Stimulated activated CD4-positive, alpha-beta T cell treated with anti-CD3 and anti-CD28 coated beads, Interleukin-1b, Interleukin-23, amount 100 ng/mL, for 1 hour (primary cell): ENCODE measurements at places on chromosomes 3 and 15.

GRCh38 chr15:63476229-63476632 is 28.2 kb upstream of the USP3 start:
- no peak for DNase-seq

DNA sequence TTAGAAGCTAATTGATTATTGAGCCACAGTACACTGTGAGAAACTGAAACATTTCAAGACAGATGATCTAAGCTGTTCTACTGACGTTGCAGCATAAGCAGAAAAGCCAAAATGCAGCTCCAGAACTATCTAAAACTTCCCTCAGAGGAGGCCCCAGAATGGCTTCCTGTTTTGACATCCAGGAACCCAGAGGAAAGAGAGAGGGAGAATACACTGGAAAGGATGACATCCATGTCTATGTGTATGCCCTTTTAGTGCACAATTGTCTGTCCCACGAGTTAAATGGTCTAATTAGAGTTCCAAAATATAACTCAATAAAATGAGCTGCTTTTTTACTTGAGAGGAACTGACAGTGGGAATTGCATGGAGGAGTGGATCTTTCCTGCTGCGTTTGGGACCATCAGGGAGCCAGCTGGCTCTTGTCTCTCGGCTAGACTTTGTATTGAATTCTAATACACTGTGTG is 688.1 kb downstream of the ZNF385D start:
- no peak for DNase-seq

DNA sequence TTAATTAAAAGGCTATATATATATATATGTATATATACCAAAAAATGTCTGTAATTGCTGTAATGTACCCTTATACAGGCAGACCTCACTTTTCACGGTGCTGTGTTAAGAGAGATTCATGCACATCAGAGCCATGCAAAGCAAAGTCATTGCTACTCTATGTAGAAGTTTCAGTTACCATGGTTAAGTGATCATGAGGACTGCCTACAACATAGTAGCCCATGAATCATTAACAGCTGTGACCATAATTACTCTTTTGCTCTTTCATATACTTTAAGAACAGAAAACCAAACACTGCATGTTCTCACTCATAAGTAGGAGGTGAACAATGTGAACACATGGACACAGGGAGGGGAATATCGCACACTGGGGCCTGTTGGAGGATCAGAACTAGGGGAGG is 225.3 kb upstream of the EPHA3 start:
- no peak for DNase-seq

GRCh38 chr3:133167340-133168024 is 129.3 kb downstream of the TMEM108 start:
- no peak for DNase-seq

GRCh38 chr3:175233957-175234940 is 375.1 kb downstream of the NAALADL2 start:
- no peak for DNase-seq

DNA sequence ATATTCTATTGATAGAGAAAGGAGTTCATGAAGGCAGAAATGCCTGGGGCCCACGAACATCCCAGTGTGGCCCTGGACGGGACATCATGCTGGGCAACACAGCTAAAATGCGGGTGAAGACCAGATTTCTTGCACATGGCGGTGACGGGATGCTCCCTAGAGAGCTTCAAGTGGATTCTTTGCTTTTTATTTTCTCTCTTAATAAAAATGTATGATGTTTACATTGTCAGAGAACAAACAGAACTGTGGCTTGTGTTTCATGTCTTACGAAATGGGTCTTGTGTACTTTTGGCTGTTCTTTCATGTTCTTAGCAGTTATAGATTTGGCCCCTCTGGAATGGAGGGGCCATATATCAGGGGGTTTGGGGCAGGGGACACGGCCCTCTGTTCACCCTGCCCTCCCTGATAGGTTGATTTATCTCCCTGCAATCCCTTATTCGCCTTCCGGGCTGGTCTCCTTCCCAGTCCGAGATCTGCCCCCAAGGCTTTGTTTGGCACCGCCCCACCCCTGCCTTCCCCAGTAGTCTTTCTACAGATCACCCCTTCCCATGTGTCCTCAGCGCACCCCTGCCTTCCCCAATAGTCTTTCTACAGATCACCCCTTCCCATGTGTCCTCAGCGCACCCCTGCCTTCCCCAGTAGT is 68.7 kb upstream of the CGNL1 start:
- no peak for DNase-seq

DNA sequence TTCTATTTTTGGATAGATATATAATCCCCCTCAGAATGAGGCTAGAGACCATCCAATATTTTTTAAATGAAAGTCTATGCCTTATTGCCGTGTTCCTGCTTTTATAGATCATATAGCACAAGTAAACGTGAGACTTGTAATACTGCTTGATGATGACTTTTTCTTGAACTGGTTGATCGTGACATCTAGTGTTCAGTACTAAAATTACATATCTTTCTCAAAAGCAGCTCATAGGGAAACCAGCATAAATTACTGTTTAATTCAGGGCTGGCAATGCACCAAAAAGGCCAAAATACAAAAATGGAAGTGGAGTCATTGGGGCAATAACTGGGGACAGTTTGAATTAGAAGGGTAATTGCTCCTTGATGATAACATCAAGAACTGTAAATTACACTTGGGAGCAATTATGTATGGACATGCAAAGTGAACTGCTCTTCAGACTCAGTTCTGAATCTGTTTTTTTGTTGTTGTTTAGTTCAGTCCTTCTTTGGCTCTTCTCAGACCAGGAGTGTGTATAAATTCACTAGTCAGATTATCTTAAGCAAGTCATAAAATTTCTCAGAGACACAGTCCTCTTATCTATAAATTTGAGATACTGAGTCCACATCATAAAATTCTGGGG is 325.3 kb downstream of the THSD4 start:
- no peak for DNase-seq

- DNase-seq: no peak
These were observed 78.2 kb downstream of the CYP19A1 start for GRCh38 chr15:51260202-51260601.

DNA sequence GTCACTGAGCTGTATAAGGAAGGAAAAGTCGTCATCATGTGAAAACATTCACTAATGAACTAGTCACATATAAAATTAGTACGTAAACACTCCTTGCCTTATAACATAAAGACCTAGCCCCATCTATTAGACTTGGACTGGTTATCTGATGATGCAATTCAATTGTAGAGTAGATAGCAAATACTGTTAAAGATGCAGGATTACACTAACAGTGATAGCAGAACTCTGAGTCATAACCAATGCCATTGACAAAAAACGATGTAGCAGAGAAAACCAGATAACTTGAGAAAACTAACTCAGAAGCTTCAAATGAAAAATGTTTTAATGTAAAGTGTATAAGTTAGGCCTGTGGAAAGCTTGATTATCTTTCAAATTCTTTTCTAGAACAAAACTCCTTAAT is 132.2 kb downstream of the WDR72 start:
- DNase-seq: no peak

DNA sequence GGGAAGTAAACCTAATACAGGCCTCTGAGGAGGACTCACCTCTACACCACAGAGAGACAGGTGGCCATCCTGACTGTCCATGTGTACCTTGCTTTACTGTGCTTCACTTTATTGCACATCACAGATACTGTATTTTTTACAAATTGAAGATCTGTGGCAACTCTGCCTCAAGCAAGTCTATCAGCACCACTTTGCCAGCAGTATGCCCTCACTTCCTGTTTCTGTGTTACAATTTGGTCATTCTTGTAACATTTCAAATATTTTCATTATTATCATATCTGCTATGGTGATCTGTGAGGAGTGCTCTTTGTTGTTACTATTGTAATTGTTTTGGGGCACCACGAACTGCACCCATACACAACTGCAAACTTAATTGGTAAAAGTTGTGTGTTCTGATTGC is 78.0 kb downstream of the BBX start:
- DNase-seq: no peak
